ENCODE measurements at places on chromosomes 16 and 17. TPM values are rescaled to one million over a fixed set of nuclear protein-coding genes. Genes with fewer than 3 reads are reported as not detected.

- DNase-seq: no peak
Observed at GRCh38 chr16:9107025-9107970, 15.9 kb downstream of the HAPSTR1 start.

- no peak for DNase-seq
Observed at GRCh38 chr17:50881182-50881581, 15.0 kb upstream of the TOB1 start.

DNA sequence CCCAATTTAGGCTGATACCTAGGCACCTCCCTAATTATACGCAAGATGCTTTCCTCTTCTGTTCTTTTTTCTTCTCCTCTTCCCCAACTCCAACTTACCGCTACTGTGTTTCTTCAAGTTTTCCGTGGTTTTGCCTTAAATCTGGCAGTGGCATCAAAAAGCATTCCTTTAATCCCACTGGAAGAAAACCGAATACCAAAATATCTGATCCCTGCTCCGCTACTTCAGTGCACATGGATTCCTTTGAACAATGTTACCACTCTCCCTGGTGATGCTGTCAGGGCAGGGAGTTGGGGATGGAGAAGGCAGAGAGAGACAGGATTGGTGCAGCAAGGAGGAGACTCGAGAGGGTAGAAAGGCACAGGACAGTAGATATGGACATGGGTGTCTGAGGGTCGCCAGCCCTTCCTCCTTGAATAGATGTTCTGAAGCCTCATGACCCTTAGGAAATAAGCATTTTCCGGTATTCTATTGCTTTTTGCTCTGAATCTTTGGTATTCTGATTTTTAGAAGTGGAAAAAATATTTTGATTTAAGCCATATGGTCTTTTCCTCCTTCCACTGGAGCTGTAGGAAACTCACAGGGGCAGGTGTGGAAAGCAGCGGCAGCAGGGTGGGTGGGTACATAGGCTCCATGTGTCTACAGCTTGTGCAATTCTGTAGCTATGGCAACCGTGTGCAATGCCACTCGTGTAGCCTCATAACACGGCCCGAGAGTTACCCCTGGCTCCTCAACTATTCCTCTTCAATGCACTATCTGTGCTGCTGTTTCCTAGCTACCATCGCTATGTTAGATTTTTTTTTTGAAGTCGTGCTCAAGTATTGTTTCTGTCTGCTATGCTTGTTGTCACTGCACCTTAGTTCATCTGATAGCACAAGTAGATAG is 32.3 kb upstream of the TANC2 start:
- DNase-seq: no peak

DNA sequence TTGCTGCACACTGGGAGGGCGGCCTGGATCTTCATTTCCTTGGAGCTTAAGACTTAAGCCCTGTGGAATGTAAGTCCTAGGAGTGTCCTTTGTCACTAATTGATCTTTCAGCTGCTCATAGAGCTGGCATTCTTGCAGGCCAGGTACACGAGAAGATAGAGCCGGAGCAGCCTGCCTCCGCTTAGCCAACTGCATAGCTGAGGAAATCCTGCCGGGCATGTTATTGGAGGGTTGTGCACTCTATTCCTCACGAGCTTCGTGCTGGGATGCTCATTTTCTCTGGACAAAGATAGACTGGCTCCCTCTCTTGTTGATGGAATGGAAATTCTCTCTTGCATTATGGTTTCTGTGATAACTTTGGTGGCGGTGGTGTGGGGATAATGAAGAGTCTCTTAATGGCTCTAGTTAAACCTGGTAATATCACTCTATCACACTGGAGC is 76.9 kb downstream of the RPA1 start:
- no peak for DNase-seq

DNA sequence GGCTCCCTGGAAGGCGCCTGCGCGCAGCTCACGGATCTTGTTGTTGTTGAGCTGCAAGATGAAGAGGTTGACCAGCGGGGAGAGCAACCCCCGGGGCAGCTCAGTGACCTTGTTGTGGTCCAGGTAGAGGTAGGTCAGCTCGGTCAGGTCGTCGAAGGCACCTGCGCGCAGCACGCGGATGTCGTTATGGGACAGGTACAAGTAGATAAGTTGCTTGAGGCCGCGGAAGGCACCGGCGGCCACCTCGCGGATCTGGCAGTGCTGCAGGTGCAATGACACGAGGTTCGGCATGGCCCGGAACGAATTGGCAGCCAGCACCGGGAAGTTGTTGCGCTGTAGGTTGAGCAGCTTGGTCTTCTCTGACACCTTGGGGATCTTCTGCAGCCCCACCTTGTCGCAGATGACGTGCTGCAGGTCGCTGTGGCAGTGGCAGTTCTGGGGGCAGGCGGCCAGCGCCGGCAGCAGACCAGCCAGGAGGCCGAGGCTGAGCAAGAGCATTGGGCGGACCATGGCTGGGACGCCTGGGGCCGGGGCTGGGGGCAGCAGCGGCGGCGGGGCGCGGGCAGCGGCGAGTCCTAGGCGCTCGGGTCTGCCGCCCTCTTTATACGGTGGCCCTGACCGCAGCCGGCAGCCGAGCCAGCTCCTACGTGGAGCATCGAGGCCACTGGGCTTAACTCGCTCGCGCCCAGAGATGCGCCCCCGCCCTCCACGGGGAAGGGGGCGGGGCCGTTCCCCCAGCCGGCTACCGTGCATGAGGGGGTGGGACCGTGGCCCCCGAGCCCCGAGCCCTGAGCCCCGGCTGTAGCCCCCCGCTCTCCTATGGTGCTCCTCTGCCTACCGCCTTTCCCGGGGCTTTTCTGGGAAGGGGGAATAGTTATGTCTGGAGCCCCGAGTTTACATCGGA is at the start of gene CHAD:
CHAD (minus strand) TSS at position 577 of the 904 bp plus-strand sequence; CDS start at position 510, 67 bp downstream.
- DNase-seq: peak; percentile 40

DNA sequence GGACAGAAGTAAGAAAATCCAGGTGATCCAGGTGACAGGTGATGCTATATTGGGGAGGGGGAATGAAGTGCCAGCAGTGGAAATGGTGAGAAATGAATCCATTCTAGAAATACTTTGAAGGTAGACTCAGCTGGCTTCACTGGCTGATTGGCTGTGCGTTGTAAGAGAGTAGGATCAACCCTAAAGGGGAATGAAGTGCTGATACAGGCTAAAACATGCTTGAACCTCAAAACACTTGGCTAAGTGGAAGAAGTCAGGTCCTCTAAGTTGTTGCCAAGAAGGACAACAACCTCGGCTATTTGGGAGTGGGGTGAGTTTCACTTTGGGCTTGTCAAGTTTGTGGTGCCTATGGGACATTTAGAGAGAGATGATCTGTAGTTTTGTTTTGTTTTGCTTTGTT is 24.1 kb upstream of the SCNN1B start:
- DNase-seq: no peak

DNA sequence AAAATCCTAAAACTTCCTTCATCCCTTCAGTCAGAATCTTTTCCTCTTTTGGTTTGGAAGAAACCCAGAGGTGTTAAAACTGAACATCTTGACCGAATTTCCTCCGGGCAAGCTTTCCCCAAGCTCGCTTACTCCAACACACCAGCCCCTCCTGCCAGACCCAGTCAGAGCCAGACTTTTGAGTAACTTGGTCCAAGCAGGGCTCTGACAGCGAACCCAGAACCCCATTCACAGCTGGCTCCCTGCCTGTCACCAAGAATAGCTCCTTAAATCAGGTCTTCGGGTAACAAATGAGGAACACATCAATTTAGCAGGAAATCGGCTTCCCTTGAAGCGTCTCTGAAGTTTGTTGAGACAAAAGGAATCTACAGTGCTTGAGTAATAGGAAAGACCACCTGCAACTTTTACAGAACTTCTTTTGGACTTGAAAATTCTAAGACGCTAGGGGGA is 27.3 kb downstream of the GAS7 start:
- no peak for DNase-seq

GRCh38 chr17:69947027-69947759 is 127.8 kb upstream of the KCNJ16 start:
- no peak for DNase-seq

DNA sequence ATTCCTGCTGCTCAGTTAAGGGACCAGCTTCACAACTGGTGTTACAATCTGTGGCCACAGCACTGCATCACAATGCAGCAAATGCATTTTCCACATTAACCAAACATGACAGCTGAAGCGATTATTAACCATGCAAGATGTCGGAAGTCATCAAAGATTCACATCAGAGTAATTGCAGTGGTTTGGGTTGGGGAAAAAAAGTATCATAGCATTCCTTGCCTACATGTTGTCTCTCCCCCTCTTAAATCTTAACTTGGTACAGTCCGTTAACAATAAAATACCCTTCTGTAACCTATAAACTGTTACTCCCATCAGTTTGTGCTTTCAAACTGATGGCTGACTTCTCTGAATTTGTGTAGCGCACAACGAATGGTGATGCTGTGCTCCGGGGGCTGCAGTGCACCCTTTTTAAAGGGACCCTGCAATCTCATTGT is 51.6 kb downstream of the NUP93 start:
- no peak for DNase-seq

DNA sequence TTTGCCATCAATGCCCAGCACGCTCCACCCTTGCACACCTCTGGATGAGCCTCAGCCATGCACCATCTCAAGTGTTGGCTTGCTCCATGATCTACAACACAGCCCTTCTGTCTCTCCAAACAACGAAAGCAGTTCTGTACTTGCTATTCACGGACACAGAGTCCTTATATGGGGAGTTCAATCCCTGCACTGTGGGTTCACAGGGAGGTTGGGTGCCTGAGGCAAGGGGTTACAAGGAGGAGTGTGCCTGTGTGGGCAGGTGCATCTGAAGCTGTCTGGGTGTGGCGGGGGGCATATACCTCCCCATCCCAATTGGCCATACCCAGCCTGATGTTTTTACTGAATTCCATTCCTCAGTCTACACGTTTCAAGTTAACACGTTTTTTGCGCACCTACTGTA is 5.6 kb downstream of the RUNDC3A start:
- no peak for DNase-seq

DNA sequence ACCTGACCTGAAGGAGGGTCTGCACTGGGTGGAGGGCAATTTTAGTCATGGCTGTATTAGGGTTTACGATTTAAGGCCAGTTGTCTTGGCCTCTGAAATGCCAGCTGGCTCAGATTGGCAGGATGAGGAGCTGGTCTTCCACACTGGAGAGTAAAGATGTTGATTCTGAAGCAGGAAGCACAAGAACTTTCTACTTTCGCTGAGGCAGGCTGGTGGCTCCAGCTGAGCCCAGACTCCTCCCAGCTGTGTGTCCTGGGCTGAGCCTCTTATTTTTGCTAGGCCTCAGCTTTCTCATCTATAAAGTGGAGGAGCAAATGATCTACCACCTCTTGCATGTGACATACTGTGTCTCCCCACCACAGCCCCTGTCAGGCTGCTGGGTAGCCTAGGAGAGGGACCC is 74.4 kb downstream of the MRM1 start:
- DNase-seq: no peak

GRCh38 chr17:50057521-50057991 is 1.6 kb downstream of the ITGA3 start:
- DNase-seq: no peak

- DNase-seq: no peak
Observed at GRCh38 chr17:19720631-19721426, 4.4 kb upstream of the SLC47A2 start.

DNA sequence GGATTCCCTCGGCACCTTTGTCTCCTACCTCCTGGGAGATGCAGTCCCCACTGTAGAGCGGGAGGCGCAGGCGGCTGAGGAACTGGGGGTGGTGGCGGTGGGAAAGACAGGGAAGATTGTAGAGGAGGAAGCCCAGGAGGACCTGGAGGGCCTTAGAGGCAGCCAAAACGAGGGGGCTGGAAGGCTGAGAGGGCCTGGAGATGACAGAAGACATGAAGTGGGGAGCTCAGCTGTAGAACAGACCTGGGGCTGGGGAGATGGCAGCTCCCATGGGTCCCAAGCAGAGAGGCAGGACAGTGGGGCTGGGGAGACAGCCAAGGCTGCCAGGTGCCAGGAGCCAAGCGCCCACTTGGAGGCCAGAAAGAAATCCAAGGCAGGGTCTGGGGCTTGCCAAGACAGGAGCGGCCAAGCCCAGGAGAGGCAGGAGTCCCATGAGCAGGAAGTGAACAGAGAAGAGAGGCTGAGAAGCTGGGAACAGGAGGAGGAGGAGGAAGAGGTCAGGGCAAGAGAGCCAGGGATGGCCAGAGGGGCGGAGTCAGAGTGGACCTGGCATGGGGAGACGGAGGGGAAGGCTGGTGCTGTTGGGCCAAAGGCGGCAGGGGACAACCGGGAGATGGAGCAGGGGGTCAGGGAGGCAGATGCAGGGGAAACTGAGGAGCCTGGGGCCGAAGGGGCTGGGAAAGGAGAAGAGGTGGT is 803 bp downstream of the APOBR start:
- DNase-seq: no peak

DNA sequence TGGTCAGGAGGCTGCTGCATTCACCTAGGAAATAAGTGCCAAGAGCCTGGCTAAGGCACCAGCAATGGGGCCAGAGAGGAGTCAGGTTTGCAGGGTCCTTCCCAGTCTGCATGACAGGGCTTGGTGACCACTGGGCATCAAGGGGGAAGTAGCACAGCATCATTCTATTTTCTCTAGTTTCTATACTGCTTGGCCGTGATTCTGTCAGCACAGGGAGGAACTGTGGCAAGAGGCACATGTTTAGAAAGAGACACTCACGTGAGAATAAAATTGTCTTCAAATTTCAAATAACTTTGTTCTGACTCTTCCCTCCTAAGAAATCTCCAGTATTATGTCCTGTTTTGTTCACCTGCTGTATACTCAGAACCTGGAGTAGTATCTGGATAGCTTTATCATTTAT is 37.8 kb downstream of the ERN1 start:
- DNase-seq: no peak

- DNase-seq: no peak
Observed at GRCh38 chr16:77500934-77501664, 66.3 kb upstream of the ADAMTS18 start.

GRCh38 chr16:56227936-56228335 is 36.6 kb downstream of the GNAO1 start:
- no peak for DNase-seq

DNA sequence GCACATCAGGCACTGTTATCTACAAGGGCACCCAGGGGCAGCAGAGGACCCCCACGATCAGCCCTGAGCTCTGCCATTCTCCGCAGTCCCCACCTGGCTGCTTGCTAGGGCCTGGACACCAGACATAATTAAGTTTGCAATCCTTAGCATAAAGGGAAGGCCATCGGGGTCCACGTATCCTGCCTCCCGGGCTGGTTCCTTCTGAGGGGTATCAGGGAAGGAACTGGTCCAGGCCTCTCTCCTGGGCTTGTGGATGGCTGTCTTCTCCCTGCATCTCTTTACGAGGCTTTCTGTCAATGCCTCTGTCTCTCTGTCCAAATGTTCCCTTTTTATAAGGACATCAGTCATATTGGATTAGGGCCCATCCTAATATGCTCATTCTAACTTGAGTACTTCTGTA is 77.8 kb downstream of the CYLD start:
- DNase-seq: no peak

- DNase-seq: no peak
Observed at GRCh38 chr17:42844761-42845555, 578 bp downstream of the AOC2 start.

GRCh38 chr17:19250421-19251173 is 13.4 kb downstream of the EPN2 start:
- DNase-seq: no peak

- DNase-seq: no peak
Observed at GRCh38 chr17:33689725-33690124, 396.6 kb upstream of the ASIC2 start.

RASL10B gene
- 25.3 TPM for total RNA-seq

KRTAP3-2 gene
- total RNA-seq: not detected

ZP2 gene
- total RNA-seq: not detected

TBC1D3H gene
- total RNA-seq: not detected

KRT38 gene
- not detected for total RNA-seq

SGSH gene
- total RNA-seq: 27.7 TPM

GLIS2 gene
- total RNA-seq: 19.5 TPM

BCAR1 gene
- 88.6 TPM for total RNA-seq

Measured in WTC11 (cell line).